ENCODE measurements at places on chromosomes 1 and 21. TPM values are rescaled to one million over a fixed set of nuclear protein-coding genes. Genes with fewer than 3 reads are reported as not detected.

- DNase-seq: no peak
Measured at GRCh38 chr1:6982860-6983259, 197.6 kb downstream of the CAMTA1 start.

The HS2ST1 gene
- 5.1 TPM for total RNA-seq

DNA sequence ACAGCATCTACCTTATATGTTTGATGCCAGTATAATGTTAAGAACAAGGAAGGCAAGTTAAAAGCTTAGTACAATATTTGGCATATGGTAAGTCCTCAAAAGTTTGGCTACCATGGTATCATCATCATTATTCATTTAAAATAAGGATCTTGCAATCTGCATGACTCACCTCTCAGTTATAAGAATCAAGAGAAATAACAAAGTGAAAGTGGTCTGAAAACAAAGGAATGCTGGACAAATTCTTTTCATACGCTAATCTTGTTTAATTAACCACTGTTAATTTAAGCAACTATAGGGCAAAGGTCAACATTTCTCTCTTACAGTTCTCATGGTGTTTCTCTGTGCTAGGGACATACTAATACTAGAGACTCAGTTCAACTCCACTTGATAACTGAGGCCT lies 13.0 kb upstream of the CLDN19 start:
- DNase-seq: no peak

The SH3BGR gene
- 3.6 TPM for total RNA-seq

GRCh38 chr1:205709059-205709398 lies 28.7 kb upstream of the SLC45A3 start:
- DNase-seq: peak; percentile 12

GRCh38 chr1:30615076-30615795 lies 108.1 kb downstream of the MATN1 start:
- no peak for DNase-seq

The SYCP1 gene
- total RNA-seq: not detected

GRCh38 chr1:41314376-41315145 lies 46.7 kb upstream of the FOXO6 start:
- DNase-seq: no peak

DNA sequence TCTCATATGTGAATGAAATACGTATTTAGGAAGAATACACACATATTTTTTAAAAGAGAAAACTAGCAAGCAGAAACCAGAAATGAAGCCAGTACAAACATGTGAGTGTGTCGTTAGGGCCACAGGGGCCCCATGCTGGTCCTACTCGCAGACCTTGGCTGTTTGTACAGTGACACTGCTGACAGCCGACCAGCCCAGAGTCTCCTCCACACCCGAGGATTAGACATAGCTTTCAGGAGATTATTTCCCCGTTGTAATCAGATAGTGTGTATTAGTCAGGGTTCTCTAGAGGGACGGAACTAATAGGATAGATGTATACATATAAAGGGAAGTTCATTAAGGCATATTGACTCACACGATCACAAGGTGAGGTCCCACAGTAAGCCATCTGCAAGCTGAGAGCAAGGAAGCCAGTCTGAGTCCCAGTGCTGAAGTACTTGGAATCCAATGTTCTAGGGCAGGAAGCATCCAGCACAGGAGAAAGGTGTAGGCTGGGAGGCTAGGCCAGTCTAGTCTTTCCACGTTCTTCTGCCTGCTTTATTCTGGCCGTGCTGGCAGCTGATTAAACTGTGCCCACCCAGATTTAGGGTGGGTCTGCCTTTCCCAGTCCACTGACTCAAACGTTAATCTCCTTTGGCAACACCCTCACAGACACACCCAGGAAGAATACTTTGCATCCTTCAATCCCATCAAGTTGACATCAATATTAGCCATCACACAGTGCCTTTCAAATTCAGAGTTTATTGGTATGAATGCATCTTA lies 51.2 kb downstream of the DIP2A start:
- no peak for DNase-seq

The TBCE gene
- total RNA-seq: 56.3 TPM

- no peak for DNase-seq
Measured at GRCh38 chr21:42233067-42233961, 14.4 kb downstream of the ABCG1 start.
